ENCODE measurements at places on chromosomes 16 and 17. TPM values are rescaled to one million over a fixed set of nuclear protein-coding genes. Genes with fewer than 3 reads are reported as not detected.

Gene SOX8
- total RNA-seq = not detected

Gene NHLRC4
- 3.2 TPM for total RNA-seq

Gene KRT14
- not detected for total RNA-seq

Gene PIPOX
- 1.7 TPM for total RNA-seq

Gene CBX1
- 42.5 TPM for total RNA-seq

Gene YBX2
- total RNA-seq = not detected

Gene DNAAF8
- 1.3 TPM for total RNA-seq

Gene TRAPPC2L
- 34.5 TPM for total RNA-seq

Gene LRRC75A
- 2.6 TPM for total RNA-seq

Gene TP53
- total RNA-seq = 50.6 TPM

Gene CHST6
- total RNA-seq = under 0.01 TPM

Gene CCT6B
- 2.3 TPM for total RNA-seq

Gene OR3A3
- not detected for total RNA-seq

Gene ATF7IP2
- total RNA-seq = 4.8 TPM

Gene SBK1
- total RNA-seq = not detected

Gene ELMO3
- total RNA-seq = 0.43 TPM

Gene CIBAR2
- total RNA-seq = not detected

Gene C16orf95
- total RNA-seq = 4.7 TPM

Gene PLLP
- total RNA-seq = not detected

Gene FSCN2
- total RNA-seq = 1.7 TPM

Gene HGS
- total RNA-seq = 75.1 TPM

Gene SLC6A2
- not detected for total RNA-seq

Gene PRR11
- total RNA-seq = 11.2 TPM

Gene HSD17B1
- 3.5 TPM for total RNA-seq

Gene CCL8
- not detected for total RNA-seq

Gene LPO
- not detected for total RNA-seq

Gene FAM171A2
- total RNA-seq = 0.86 TPM

Gene TLCD2
- 3.9 TPM for total RNA-seq

Gene TAOK1
- total RNA-seq = 64.1 TPM

Gene LSM12
- 53.5 TPM for total RNA-seq

Gene ZNF598
- 23.5 TPM for total RNA-seq

Gene CCL1
- total RNA-seq = not detected

Gene TMEM114
- not detected for total RNA-seq

Gene SLC16A11
- total RNA-seq = not detected

Gene SMIM5
- total RNA-seq = under 0.01 TPM

Gene DNAAF1
- not detected for total RNA-seq

Gene ICAM2
- total RNA-seq = 1.3 TPM

Gene CD19
- total RNA-seq = not detected

Gene TBC1D3G
- not detected for total RNA-seq

Gene B9D1
- total RNA-seq = 40.2 TPM

Gene KRT27
- total RNA-seq = not detected

Gene EEF2K
- 30.0 TPM for total RNA-seq

Gene CTRL
- not detected for total RNA-seq

Gene CD300E
- not detected for total RNA-seq

Gene TBC1D3E
- 0.32 TPM for total RNA-seq

Gene SAT2
- 23.3 TPM for total RNA-seq

Gene GCGR
- not detected for total RNA-seq

Gene PFAS
- 41.9 TPM for total RNA-seq

Gene ZACN
- not detected for total RNA-seq

Gene TNFRSF17
- total RNA-seq = not detected

Gene NPIPB13
- not detected for total RNA-seq

Gene C16orf92
- not detected for total RNA-seq

Gene C16orf86
- total RNA-seq = 1.3 TPM

Gene SPNS2
- total RNA-seq = under 0.01 TPM

Gene CNGB1
- not detected for total RNA-seq

Gene CFAP97D1
- not detected for total RNA-seq

Gene AGRP
- total RNA-seq = not detected

Gene FBXL16
- total RNA-seq = under 0.01 TPM
